ENCODE measurements at places on chromosomes 12 and 14.

- no peak for DNase-seq
Observed at GRCh38 chr12:26573225-26573909, 259.6 kb downstream of the ITPR2 start.

DNA sequence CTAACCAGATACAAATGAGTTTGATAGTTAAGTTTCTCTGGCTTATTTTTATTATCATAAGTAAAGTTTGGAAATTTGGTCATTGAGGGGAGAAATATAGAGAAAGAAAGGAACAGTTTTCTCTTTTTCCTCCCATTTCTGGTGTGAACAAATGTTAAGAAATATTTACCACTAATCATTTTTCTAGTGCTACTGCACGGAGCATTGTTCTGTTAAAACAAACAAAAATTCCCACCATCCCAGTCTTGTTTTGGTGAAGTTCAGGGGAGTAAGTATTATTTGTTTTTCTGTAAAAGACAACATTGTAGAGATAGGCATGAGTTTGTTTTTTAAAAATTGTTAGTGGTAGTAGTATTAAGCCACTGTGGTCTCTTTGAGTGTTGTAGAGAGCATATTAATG lies 135.3 kb downstream of the FGD4 start:
- DNase-seq: no peak

DNA sequence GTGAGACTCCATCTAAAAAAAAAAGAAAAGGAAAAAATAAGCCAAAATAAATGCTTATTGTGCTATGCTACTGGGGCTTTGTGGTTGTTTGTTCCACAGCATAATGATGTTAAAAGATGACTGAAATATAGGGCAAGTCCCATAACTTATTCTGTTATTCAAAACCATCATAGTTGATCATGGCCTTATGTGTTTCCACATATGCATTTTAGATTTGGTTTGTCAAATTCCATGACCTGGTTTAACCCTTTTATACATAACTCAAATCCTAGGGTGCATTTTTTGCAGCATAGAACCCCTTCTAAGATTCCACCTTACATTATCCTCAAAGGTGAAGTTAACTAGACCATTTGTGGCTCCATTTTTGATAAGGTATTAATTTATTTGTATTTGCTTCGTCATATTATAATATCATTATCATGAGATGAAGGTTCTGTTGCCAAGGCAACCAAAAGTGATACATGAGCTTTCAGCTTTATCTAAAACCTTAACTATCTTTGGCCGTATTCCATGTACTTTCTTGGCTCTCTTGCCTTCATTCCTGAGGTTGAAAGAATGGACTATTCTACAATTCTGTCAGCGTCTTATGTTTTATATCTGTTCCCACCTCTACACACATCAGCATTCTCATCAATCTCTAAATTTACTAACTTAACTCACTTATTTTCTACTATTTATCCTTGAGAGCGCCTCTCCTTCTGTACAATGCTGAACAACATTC lies 138.7 kb upstream of the DYRK2 start:
- no peak for DNase-seq

GRCh38 chr14:99513946-99514551 lies 32.8 kb downstream of the CCNK start:
- no peak for DNase-seq

DNA sequence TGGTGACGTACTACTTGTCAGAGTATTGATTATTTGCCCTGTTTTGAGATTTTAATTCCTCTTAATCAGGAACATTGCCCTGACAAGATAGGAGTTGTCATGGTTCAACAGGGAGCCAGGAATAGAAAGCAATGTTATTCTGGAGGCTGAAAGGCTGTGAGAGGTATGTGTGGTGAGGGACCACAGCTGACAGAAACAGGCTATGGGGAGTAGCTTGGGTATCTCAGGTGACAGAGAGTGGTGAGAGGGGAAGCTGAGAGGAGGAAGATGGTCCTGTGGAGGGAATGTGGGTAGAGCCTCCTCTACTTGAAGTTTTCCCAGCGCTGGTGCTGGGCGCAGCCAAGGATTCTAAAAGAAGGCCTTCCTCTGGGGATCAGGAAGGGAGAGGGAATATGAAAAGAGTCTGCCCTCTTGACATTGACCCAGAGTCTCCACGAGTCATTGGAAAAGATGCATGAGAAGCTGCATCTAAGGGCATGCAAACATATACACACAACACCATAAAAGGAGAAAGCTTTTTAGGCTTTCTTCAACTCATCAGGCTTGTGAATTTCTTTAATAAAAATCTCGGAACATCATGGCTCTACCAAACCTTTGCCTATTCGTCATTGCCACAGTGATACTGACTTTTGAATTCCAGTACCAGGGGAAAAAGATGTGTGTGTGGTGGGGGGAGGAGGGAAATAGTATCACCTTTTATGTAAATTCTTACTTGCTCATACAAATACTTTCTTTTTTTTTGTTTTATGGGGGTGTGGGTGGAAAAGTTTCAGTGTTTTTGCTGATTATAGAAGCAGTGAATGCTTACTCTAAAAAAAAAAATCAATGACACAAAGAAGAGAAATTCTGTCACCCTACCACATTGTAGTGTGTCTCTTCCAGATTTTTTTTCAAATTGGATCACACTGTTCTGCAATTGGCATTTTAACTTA lies 39.9 kb upstream of the DHRS7 start:
- no peak for DNase-seq

DNA sequence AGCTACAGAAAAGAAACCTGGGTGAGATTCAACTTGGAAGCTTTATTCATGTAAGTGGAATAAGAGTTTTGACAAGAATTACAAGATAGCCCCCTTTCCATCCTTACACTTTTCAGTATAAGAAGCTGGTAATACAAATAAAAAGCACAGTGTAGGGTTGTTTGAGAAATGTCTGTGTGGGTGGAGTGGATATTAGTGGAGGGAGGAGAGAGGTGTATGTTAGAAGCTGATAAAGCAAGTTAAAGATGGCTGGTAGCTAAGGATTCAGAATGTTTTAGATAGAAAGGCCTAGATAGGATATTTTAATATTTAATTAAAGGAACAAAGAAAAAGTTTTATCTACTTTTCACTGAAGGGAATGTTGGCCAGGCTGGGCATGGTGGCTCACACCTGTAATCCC lies 12.5 kb downstream of the CFAP54 start:
- DNase-seq: no peak

GRCh38 chr12:26196421-26196716 lies 996 bp downstream of the SSPN start:
- DNase-seq: no peak

- DNase-seq: no peak
Observed at GRCh38 chr14:72812292-72812851, 81.5 kb downstream of the DPF3 start.

Data from HT1080 (cell line).